ENCODE measurements at places on chromosomes 5 and 9.

DNA sequence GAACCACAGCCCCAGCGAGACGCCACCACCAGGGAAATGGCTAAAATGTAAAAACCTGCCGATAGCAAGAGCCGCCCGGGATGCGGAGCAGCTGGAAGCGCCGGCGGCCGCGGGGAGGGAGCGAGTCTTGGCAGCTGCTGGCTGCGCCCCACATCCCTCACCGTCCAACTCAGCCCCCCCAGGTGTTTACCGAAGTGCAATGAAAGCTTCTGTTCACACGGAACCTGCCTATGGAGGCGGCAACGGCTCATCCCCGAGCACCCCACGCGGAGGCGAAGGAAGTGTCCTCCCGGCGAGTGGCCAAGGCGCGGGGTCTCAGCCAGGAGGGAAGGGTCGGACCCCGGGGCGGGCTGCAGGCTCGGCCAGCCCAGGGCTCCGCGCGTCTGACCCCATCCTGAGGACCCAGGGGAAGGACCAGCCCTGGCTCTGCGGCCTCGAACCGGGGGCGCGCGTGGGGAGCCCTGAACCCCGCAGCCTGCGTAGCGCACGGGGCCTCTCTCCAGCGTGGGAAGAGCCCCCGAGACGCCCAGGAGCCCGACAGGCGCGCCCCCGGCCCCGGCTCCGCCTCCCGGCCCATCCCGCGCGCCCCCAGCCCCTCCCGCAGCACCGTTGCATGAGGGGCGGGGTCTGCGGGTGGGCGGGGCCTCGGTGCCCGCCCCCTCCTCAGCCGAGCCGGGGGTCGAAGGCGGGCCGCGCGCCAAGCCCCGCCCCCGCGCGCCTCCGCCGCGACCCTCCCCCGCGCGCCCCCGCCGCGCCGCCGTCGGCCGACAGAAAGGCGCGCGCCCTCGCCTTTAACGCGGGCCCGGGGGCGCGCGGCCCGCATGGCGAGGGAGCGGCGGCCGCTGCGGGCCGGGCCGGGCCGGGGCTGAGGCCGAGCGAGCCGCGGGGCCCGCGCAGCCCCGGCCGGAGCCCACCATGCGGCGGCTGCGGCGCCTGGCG is at the start of gene DIPK1B:
TSS of gene DIPK1B (plus strand) at position 822 of the 939 bp plus-strand sequence. CDS start at position 916, 94 bp downstream.
- DNase-seq: no peak

DNA sequence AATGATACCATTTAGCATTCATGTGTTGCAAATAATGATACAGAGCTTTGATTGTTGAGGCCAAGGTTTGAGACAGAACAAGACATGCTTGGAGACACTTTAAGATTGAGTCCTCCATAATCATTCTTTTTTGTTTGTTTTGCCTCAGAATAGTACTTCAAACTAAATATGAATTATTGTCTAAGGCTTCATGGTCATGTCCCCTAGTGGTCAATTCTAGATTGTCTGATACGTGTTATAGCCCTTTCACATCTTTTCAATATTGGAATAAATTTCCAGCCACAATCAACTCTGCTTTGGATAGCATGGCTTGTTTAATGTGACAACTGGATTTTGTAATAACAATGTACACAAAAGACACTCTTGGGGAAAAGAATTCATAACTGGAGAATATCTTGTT is 64.2 kb downstream of the PRLR start:
- no peak for DNase-seq

DNA sequence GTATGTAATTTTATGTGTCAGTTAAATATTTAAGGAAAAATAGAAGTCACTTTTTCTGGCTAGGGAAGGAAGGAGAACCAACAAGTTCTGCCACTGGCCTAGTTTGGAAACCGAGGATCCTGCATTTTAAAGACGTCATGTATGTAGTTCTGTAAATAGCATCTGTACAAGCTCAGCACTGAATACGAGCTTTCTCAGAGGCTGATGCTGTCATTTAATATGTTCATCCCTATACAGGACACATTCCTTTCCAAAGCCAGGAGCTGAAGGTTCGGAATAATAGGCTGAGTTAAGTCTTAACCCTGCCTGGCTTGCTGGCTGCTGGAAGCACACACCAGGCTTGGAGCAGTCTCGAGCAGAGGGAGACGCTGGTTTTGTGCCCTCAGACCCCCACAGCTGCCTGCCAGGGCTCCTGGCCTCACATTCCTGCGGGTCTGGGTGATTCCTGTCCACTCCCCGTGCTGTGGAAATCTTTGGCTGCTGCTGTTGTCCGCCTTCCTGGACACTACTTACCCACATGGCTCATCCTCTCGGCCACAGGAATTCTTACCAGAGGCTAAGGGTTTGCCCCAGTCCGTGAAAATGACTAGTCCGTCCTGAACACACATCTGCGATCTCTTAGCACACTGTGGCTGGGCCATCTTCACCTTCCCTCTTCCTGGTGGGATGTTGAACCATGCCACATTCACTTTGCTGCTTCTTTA is 36.6 kb downstream of the SLC46A2 start:
- DNase-seq: no peak

DNA sequence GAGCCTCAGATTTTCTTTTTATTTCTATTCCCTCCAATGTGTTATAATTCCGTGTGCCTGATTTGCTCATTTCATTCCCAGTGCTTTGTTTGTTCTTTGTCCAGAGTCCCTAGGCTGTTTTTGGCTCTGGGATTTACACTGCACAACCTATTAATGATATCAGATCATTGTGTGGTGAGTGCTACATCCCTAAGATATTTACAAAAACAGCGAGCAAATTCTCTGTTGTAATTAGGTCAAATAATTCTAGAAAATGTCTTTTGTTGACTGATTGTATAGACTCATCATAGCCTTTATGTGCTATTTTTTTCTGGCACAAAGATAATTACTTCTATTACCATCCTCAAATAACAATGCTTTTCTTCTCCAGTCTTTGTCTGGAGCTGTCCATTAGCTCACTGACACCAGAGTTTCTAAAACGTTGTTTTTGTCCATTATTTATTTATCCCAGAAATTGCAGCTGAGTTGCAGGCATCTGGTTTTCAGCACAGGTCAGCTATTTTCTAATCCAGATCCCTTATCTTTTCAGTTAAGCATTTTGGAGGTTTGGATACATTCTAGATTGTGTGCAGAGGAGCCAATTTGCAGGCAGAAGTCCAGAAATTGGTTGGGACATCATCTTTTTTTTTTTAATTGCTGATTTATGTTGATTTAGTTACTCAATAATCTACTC is 379.9 kb upstream of the DMAC1 start:
- DNase-seq: no peak

DNA sequence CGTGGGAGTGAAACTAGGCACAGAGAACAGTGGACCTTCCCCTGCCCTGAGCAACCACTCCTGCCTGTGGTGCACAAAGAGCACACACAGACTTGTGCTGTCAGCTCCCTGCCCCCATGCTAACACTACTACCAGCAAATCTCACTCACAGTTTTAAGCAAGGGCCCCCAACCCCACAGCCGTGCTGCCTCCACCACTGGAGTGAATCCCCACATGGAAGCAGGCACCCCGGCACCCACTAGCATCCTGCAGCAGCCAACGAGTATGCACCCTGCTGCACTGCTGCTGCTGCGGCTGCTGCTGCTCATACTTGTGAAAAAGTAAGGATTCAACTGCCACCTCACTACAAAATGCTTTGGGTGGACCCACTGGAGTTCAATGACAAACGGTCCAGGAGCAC is 435.5 kb downstream of the SLCO4C1 start:
- DNase-seq: no peak

DNA sequence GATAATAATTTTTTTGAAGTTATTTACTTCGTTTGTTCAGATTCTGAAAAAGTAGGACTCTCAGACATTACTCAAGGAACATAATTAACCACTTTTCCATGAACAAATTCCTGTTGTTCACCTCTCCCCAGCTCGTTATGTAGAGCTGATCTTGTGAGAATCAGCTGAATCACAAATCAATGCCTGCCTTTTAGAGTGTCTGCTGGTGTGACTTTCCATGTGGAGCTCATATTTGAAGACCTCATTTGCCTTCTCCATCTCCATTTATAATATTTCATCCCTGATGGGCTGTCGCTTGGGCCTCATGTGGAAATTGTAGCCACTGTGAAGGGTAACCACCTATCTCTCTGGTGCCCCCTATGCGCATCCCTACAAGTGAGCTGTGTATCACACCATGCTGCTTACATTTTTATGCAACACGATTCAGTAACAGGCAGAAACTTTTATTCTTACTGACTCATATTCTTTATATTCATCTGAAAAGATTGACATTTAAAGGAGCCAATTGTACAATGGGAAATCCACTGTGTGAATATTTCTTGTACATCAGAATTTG is 111.3 kb downstream of the STK32A start:
- DNase-seq: no peak

GRCh38 chr9:115637661-115638060 is 515.9 kb upstream of the PAPPA start:
- no peak for DNase-seq

- DNase-seq: no peak
These were observed 15.2 kb downstream of the CDC25C start for GRCh38 chr5:138316355-138316754.

DNA sequence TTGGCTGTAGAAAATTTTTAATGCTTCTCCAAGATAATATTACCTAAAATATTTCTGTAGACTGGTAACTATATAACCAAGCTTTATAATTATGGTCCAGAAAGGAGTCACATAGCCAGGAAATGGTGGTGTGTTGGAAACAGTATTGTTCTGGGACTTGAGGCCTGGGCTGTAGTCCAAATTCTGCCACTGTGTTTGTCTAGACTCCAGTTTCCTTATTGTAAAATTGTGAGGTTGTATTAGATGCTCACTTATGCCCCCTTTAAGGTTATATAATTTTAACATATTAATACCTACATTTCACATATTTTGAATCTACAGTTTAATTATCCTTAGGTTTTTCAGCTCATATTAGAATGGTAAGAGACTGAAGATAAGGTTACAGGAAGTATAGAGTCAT is 42.4 kb downstream of the STX17 start:
- no peak for DNase-seq

- no peak for DNase-seq
These were observed 327.8 kb upstream of the PIK3R1 start for GRCh38 chr5:67887748-67888161.

GRCh38 chr5:80269991-80270438 is 14.2 kb upstream of the SERINC5 start:
- no peak for DNase-seq

DNA sequence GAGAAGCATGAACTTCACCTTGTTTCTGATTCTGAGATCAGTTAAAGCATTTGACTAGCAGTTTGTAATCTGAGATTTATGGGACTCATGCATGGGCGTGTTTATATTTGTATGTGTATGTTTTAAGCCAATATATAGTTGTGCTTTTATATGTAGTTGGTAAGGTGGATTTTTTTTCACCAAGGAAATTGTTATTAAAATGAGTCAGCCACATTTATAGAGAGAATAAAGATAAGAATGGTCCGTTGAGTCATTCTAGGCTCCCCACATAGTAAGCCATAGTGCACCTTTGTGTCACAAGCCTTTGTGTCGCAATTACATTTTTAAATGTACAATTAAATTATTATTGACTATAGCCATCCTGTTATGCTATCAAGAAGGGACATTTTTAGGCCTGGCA is 89.0 kb downstream of the NLN start:
- no peak for DNase-seq

DNA sequence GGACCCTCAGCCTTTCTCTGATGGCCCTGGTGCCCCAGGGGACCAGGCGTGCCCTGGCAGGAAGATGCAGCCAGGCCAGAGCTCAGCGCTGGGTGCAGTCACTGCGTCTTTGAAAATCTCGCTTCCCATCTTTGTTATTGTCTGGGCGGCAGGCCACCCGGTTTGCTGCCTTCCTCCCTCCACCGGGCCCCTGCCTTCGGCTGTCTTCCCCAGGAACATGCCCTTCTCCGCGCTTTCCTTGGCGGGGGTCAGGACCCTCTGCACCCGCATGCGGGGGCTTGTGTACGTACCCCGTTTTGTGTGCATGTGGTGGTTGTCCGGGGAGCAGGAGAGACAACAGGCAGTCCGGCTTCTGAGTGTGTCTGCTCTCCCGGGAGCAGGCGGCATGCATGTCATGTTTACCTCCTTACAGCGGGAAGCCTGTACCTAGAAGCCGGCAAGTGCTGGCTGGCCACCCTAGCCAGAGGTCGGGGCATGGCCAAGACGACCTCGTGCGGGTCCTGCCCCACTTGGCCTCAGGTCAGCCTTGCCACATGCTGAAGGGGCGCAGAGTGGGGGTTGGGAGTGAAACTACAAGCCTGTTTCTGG is 49.5 kb downstream of the DAB2IP start:
- no peak for DNase-seq

- no peak for DNase-seq
These were observed 18.0 kb downstream of the FRRS1L start for GRCh38 chr9:109149089-109149488.

DNA sequence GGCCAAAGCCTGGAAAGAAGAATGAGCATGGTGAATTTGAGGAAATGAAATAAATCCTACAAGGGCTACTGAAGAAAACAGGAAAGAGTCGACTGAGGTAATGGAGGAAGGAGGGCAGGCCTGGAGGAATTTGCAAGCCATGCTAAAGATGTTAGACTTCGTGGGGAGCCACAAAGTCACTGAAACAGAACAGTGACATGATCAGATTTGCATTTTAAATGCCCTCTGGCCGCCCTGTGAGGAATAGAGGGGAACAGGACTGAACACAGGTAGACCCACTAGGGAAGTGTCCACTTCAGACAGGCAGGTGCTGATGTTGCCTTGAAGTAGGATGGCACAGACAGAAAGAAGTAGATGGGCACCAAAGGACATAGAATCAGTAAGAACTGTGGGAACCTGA is 42.8 kb upstream of the RLN1 start:
- DNase-seq: no peak

DNA sequence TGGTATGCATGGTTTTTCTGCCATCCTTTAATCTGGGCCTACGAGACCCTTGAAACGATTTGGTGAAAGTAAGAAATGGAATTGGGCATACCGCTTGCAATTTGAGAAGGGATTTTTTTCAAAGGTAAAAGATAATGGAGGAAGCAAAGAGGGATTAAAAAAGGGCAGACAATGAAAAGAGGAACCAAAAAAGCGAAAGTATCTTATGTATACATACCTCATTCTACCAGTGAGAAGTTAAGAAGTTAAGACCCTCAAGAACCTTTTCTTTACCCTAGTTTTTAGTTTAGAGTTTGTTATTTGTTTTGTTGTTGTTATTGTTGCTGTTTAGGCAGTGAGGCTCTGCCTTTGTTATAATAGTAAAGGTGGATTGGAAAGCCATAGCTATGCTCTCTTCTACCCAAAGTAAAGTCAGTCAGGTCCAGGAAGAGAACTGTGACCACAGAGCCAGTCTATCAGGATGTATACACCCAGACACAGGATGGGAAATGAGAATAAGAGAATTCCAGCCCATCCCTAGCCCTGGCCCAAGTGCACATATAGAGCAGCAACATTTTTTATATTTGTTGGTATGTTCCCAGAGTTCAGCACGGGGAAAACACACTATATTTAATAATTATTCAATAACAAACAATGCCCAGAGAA is 166.6 kb downstream of the RFX3 start:
- no peak for DNase-seq

DNA sequence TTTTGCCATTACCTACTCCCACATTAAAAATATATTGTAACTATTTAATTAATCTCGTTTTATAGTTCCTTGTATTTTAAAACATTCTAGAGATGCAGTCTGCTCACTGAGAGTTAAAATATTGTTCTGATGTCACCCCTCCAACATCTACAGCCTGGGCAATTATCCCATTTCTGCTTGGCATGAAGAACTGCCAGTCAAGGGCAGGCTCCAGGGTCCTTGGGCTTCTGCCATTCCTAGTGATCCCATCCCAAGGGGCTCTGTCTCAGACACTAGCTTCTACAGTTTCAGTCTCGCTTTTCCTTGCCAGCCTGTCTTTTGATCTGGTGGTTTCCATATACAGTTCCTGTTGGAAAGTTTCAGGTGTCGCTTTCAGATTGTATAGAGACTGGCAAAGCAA is 287.2 kb downstream of the TMEM232 start:
- DNase-seq: no peak
